NCI-H1417 treated with DMSO at 0.1 percent for 48 hours (cell line): ENCODE measurements at places on chromosomes 11 and 22.

- no peak for DNase-seq
Measured at GRCh38 chr22:26646158-26646557, 11.2 kb upstream of the MIAT start.

DNA sequence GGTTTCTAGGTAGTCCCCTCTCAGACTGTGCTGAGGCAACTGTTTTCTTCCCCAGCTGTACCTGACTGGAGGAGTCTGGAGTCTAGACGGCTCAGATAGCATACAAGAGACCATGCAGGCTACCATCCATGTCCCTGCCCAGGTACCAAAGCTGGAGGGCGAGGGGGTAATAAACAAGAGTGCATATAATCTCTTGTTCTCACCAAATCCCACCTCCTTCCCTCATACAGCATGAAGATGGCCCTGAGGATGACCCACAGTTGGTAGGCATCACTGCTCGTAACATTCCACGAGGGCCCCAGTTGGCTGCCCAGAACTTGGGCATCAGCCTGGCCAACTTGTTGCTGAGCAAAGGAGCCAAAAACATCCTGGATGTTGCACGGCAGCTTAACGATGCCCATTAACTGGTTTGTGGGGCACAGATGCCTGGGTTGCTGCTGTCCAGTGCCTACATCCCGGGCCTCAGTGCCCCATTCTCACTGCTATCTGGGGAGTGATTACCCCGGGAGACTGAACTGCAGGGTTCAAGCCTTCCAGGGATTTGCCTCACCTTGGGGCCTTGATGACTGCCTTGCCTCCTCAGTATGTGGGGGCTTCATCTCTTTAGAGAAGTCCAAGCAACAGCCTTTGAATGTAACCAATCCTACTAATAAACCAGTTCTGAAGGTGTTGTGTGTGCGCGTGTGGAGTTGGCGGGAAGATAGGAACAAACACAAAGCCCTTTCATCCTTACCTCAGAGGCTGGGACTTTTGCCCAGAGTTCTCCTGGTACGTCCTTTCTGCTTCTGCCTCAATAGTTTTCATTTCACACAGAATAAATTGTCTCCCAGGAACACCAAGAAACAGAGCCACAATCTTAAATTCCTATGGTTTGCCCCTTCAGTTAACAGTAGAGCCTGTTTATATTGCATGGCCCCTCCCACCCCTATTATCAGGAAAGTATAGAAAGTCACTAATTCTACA is 8.5 kb downstream of the HMBS start:
- no peak for DNase-seq

GRCh38 chr11:28169816-28170215 is 61.6 kb downstream of the METTL15 start:
- DNase-seq, result no peak

DNA sequence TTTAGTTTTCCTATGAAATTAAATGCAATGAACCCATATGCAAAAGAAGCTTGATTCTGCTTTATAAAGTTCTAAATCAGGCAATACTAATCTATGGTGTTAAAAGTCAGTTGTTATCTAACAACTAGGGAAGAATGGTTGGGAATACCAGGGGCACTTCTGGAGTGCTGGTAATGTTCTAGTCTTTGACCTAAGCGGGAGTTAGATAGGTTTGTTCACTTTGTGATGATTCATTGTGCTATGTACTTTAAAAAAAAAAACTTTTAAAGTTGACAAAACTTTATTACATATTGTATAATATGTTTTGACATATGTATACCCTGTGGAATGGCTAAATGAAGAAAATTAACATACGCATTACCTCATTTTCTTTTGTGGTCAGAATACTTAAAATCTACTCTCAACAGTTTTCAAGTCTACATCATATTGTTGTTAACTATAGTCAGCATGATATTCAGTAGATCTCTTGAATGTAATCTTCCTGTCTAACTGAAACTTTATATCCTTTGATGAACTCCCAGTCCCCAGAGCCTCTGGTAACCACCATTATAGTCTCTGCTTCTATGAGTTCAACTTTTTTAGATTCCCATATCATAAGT is 39.2 kb downstream of the BIRC2 start:
- DNase-seq, result no peak

GRCh38 chr11:116232364-116232828 is 540.4 kb downstream of the BUD13 start:
- peak; percentile 52 for DNase-seq

DNA sequence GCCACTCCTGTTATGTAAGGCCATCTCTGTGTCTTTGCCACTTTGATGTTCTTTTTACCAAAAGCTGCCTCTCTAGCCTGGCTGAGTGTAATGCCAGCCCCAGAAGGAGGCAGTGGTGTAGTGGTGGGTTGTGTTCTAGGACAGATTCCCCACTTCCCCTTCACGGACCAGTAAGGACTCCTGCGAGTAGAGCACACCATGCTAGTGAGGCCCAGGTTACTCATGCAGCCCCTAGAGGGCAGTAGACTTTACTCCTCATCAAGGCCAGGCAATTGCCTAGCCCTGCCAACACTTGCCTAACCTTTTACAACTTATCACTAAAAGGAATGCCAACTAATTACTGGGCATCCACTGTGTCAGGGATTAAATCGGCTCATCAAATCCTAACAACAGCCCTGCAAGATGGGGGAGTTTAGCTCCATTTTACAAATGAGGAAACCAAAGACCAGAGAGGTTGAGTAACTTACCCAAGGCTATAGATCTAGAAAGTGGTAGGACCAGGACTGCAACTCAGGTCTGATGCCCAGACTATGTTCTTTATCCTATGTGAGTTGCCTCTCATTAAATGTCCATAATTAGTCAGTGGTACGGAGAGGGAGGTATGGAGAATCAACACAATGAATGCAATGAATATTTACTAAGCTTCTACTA is 75.3 kb downstream of the APIP start:
- DNase-seq, result no peak

DNA sequence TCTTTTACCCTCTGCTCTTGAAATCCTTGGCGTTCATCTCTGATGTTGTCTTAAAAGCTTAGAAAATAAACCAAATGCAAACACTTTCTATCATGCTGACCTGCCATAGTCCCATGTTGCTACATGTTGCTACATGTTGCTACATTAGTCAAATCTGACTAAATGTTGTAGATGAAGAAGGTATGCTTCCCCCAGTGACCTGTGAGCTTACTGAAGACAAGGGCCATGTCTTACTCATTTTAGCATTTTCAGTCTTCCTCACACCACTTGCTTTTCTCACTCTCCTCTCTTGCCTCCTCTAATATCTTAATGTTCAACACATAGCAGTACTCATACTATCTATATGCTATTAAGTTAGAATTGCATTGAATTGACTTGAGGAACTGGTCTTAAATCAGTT is 346.4 kb upstream of the MTNR1B start:
- DNase-seq, result no peak

DNA sequence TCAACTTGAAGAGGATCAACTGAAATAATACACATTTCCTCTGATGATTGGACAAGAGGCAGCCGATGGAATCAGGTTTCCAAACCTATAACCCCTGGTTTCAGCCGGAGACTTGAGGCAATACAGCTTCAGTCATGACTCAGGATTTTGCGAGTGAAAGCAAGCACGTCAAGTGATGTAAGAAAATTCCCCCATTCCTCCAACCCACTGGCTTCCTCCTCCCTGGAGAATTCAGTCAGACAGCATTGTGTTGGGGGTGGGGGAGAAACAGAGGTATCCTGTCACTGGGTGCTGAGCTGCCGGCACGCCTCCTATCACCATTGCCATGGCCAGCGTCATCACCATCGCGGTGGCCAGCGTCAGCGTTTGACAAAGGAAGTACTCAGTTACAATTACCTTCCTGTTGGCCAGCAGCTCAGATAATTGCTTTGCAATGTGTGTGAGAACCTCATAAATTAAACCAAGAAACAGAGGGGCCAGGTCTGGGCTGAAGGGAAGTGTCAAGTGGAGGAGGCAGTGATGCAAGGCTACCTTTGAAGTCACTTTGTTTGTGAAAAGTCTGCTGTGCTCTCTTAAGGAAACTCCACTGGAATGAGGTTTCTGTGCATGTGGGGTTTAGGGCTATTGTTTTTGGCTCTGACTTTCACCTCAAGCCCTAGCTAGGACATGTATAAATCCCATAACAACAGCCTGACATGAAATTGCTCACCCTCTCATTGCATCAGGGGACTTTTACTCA is 50.2 kb downstream of the LIF start:
- DNase-seq, result peak; percentile 3

DNA sequence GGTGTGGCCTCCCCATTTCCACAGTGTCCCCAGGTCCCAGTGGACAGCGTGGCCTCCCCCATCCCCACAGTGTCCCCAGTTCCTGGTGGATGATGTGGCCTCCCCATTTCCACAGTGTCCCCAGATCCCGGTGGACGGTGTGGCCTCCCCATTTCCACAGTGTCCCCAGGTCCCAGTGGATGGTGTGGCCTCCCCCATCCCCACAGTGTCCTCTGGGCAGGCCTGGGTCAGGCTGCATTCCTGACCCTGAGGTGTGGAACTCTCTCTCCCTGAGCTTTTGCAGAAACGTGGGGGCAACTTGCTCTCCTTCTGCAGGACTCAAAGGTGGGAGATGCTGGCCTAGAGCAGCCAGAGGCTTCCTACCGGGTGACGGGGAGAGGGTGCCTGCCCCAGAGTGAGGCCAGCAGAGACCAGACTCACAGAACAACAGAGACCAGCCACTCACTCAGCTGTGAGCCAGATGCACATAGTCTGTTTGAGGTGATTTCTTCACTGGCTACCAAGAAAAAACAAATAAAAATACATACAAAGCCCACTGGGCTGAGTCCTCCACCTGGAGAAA is 85.8 kb upstream of the FGF3 start:
- DNase-seq, result no peak

- DNase-seq, result no peak
Measured at GRCh38 chr11:116148056-116148455, 624.7 kb downstream of the BUD13 start.

- DNase-seq, result no peak
Measured at GRCh38 chr11:117230999-117231841, 653 bp downstream of the PCSK7 start.

- DNase-seq, result no peak
Measured at GRCh38 chr11:64716473-64717267, 6.3 kb downstream of the NRXN2 start.
